ENCODE measurements at places on chromosomes 12 and 14.

DNA sequence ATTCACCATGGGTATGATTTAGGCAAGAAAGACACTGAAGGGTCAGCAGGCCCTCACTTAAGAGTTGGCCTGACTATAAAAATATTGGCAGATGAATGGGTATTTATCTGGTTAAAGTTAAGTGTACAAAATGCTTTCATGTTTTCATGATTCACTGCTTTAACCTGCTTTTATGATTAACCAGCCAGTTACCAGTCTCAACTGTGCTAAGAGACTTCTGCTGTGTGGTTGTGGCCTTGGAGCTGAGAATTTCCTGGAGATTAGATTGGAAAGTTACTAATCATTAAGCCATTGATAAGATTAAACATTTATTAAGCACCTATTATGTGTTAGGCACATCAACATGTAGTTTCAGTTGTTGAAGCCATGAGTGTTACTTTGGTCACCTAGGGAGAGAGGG, 68.9 kb downstream of the RASSF8 start:
- DNase-seq: no peak

DNA sequence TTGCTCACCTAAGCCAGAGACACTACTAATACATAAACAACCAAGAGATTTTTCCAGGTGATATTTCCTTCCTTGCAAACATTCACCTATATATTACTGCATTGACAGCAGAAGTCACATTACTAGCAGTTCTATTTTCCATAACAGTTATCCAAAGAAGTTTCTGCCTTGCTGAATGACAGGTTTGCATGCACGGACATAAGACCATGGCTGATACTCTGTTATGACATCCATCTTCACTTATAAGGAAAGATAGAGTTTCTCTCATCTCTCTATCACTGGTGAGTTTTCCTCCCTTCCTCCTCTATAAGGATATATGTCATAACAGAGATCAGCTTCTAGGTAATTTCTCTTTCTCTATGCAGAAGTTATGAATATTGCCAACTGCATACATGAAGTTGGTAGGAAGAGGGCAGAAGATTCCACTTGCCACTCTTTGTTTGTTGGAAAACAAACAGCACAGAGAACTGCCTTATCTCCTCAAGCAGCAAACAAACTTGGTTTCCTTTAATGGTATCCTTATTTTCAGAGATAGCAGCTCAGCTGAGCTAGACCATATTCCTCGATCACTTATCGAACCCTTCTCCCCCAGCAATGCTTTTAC, 557.0 kb downstream of the VRK1 start:
- DNase-seq: no peak

GRCh38 chr14:59339524-59340330, 125.5 kb downstream of the GPR135 start:
- DNase-seq: no peak

DNA sequence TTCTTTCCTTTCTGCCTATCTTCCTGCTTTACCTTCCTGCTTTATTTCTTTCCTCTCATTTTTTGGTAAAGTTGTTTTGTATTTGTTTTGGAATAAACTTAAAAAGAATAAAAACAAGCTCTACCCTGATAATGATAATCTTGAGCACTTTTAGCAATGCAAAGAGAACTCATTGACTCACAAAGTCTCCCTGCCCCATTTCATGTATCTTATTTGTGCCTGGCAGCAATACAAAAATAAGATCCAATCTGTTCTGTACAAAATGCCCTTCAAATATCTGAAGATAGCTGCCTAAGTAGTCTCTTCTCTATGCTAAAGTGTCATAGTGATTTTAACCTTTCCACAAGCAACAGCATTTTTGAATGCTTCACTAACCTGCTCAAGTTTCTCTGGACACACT, 31.1 kb upstream of the ETNK1 start:
- no peak for DNase-seq

DNA sequence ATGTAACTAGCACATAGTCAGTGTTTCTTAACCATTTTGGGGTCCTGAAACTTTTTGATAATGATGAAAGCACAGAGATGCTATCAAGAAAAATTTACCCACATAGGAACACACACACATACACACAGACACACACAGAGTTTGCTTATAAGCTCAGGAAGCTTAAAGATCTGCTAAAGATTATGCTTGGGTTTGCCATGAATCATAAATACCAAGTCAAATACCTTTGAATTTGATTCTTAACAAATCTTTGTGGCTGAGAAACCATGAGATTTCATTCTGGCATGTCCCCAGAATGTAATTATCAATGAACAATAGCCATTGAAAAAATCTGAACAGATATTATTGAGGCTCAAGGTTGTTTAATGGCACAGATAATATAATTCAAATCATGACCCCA, 89.2 kb downstream of the NTS start:
- no peak for DNase-seq

DNA sequence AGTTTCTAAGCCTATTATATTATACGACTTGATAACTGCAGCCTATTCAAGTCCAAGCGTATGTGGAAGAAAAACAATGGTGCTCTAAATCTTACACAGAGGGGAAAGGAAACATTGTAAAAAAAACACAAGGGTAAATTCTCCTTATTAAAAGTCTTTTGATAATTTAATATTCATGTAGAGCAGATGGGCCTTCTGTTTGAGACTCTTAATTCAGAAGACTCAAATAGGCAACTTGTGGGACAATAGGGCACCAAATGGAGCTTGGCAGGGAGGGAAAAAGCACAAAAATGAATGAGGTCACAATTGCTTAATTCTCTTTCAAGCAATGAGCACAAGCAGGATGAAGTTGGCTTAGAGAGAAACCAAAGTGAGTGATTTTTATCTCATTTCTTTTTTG, 159.4 kb downstream of the NELL2 start:
- no peak for DNase-seq

DNA sequence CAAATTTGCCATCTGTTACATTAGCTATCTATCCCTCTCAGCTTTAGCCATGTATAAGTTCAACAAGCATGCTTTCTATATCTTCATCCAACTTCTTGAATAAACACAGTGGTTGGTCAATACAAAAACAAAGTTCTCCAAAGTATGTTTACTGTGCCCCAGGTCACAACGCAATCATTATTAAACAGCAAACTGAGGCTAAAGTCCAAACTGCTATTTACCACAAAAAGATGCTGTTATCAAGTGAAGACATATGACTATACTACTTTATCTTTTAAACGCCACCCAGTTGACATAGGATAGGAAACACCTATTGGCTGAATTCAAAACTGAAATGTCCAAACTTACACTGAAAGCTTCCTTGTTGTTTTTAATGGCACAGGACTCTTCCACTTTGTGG, 11.7 kb downstream of the ZCCHC8 start:
- no peak for DNase-seq

- no peak for DNase-seq
These were observed at the start of gene SLCO1C1 for GRCh38 chr12:20695232-20695631. TSS of gene SLCO1C1 (plus strand) at chr12:20695332. CDS start at chr12:20699577, 4,245 bp downstream.

GRCh38 chr12:131003716-131004045, 50.0 kb downstream of the ADGRD1 start:
- DNase-seq: no peak

DNA sequence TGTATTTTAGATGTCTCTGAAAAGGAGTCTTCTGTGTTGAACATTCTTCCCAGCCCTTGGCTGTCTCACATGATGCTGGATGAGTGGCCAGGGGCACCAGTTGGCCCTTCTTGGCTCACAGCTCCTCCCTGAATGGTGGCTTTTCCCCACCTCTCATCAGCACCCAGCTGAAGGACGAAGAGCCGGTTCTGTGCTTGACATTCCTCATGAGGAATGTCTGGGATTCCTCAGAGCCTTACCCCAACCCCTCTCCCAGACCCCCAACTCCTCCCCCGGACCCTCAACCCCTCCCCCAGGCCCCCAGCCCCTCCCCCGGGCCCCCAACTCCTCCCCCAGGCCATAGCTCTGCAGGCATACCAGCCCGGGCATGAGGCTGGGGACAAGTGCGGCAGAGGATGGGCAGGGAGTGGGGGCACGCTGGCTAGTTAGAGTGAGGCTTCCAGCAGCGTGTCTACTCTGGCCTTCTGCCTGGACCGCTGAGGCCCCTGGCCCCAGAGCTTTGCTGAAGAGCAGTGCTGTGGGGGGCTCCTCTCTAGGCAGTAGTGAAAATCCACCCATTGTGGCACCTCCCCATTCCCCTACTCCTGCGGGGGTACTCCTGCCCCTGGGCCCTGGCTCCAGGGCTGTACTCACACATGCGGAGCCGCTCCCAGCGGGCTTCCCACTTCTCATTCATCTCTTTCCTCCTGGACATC, 64.3 kb downstream of the PLEKHG3 start:
- DNase-seq: no peak

GRCh38 chr12:848173-848865, 95.9 kb downstream of the WNK1 start:
- no peak for DNase-seq

DNA sequence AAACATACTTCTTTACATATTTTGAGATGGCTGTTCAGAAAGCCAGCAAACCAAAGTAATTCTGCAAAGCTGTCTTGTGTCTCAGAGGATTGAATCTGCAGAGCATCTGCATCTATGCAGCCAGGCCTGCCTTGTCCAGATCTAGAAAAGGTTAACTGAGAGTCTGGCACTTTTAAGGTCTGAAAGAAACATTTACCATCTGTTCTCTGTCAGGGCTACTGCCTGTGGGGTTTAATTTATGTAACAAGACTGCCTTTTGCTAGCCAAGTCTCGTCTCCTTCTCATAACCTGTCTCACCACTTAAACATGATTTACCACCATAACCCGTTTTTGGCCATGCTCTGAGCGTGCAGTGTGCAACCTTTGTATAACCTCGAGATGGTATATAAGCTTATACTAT, 194.2 kb downstream of the SYT10 start:
- no peak for DNase-seq

- no peak for DNase-seq
These were observed 25.8 kb upstream of the TRHDE start for GRCh38 chr12:72246370-72246769.

DNA sequence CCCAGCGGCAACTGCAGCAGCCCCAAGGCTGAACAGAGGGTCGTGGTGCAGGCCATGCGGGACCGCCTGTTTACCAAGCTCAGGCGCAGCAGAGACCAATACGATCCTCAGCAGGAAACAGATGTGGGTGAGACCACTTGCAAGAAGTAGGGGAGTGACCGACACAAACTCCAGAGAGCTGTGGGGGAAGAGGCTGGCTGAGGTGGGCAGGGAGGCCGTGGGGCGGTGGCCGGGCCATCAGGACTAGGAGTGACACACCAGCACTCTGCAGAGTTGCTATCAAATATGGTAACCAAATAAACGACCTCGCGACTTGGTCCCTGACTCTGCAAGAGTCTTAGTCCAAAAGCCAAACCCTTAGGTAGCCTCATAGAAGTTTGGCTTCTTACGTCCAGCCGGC, 30.6 kb downstream of the AMN start:
- no peak for DNase-seq

DNA sequence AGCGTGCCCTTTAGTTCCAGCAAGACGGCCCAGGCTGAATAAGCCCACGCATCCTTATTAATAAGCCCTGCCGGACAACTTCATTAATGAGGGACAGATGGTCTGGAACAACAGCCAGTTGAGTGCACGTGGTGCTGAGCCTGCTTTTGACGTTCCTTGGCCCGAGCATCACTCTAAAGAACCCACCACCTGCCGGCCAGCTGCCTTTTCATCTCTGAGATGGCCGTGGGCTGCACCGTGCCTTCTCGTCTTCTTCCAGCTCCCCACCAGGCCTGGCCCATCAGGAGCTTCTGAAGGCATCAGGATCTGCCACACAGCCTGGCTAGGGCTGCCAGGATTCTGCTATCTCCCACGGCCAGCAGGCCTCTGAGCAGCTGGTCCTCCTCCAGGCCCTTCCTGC, 80.0 kb downstream of the AACS start:
- no peak for DNase-seq

DNA sequence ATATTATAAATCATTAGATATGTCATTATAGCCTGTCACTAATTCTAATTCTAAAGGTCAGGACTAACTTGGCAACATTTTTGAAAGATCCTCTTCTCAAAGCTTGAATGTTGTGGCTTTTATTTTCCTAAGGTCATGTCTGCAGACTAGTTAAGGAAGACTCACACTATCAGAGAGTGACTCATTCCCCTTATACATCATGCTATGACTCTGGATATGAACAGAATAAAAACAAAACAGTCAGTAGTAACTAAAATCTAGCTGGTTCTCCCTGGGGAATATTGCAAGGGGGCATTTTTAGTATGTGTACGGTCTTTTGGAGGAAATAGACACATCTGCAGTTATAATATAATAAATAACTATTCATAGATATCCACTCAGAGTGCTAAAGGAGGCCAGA, 170.6 kb downstream of the SLC2A13 start:
- DNase-seq: no peak

DNA sequence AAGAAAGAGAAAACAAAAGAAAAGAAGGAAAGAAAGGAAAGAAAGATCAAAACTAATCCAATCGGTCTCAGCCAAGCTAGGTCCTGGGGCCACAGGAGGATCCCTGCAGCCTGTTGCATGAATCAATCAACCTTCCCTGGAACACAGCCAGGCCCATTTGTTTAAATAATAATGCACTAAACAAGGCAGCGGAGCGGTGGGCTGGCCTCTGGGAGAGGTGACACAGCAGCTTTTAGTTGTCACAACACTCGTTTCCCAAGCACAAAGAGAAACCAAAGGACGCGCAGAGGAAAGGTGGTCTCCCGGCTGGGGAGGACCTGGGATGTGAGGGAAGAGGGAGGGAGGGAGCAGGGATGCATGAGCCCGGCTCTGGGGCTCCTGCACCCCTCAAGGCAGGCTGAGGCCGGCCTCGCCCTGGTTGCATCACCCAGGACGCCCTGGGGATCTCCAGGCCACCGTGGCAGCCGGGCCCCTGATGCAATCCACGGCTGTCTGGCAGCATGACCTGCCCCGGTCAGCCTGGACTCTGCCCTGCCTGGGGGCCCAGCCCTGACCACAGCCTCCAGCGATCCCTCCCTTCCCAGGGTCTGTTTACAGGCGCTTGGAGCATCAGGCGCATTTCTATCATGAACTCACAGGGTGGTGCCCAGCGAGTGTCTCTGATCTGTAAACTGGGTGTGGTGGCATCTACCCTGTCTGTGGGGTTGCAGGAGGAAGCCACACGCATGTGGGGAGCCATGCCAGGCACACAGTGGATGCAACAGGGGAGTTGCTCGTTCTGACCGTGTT, 32.5 kb downstream of the MMP17 start:
- DNase-seq: no peak

DNA sequence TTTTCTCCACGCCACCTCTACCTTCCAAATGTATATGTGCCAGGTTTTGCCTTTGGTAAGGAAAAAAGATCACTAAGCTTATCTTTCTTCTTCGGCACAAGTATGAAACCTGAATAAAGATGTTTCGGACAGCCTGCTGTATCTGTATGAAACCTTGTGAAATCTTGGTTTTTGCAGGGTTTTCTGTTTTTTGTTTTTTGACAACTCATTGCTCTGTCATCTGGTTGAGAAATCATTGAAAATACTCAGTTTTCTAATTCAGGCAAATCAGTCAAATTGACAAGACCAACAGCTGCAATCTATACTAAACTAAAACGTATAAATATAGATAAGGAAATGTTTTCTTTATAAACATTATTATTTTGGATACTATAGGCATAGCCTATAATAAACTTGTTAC, 63.1 kb upstream of the FGD4 start:
- DNase-seq: no peak
